ENCODE measurements at places on chromosomes 5 and 9.
A peak's percentile ranks its signal among the peaks of the same experiment; 100 is the strongest.

- no peak overlapping the region for H3K27ac ChIP-seq
- no peaks in the 10 kb centered on the region for H3K27me3 ChIP-seq
- no peaks in the 10 kb centered on the region for H3K4me1 ChIP-seq
- DNase-seq, result no peak
- H3K4me3 ChIP-seq, result no peak overlapping the region
Observed at GRCh38 chr9:120153258-120153657, 426.7 kb downstream of the CDK5RAP2 start.

GRCh38 chr5:59337240-59337639, 556.3 kb downstream of the PDE4D start:
- H3K4me1 ChIP-seq, result no peaks in the 10 kb centered on the region
- no peak for DNase-seq
- peaks cover 13% of the 10 kb centered on the region for H3K27me3 ChIP-seq
- no peak overlapping the region for H3K27ac ChIP-seq
- peaks cover 2% of the 10 kb centered on the region for H3K36me3 ChIP-seq
- no peak overlapping the region for H3K4me3 ChIP-seq

GRCh38 chr9:98010445-98010844, 27.3 kb downstream of the ANP32B start:
- peaks cover 86% of the 10 kb centered on the region for H3K36me3 ChIP-seq
- H3K27ac ChIP-seq, result no peak overlapping the region
- no peaks in the 10 kb centered on the region for H3K27me3 ChIP-seq
- no peak for DNase-seq
- H3K4me1 ChIP-seq, result peaks cover 16% of the 10 kb centered on the region

DNA sequence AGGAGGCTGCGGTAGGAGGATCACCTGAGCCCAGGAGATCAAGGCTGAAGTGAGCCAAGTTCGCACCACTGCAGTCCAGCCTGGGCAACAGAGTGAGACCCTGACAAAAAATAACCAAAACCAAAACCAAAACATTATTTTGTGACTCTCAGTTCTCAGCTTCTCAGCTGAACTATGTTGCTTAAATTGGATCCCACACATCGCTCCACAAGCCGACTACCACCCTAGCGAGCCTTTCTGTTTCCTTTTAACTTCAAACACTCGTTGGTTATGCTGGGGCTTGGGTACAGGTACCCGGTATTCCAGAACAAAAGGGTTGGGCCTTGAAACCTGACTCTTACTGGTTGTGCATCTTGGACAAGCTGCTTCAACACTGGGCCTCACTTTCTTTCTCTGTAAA, 3.8 kb upstream of the PTGS1 start:
- no peaks in the 10 kb centered on the region for H3K36me3 ChIP-seq
- DNase-seq, result no peak
- no peak overlapping the region for H3K4me3 ChIP-seq
- H3K27me3 ChIP-seq, result peaks cover 19% of the 10 kb centered on the region

DNA sequence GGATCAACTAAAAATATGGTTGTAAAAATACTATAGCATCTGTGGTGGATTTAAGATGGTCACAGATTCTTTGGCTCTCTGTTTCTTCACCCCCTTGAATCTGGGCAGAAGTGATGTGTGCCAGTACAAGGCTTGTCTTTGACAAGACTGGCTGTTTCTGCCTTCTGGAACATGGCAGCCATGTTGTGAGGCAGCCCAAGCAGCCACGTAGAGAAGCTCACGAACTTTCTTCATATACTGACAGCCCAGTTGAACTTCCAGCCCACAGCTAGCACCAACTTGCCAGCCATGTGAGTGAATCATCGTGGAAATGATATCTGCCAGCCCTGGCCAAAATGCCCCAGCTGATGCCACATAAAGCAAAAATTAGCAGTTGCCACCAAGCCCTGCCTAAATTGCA, 110.8 kb downstream of the BOD1 start:
- H3K4me3 ChIP-seq, result no peak overlapping the region
- DNase-seq, result no peak
- no peak overlapping the region for H3K27ac ChIP-seq
- H3K4me1 ChIP-seq, result no peaks in the 10 kb centered on the region

- H3K4me3 ChIP-seq, result no peak overlapping the region
- H3K27me3 ChIP-seq, result no peaks in the 10 kb centered on the region
- no peak for DNase-seq
- H3K27ac ChIP-seq, result peak overlapping the region; percentile 54
- H3K4me1 ChIP-seq, result peaks cover 45% of the 10 kb centered on the region
Observed at GRCh38 chr5:74642543-74642863, 2.0 kb upstream of the ENC1 start.

DNA sequence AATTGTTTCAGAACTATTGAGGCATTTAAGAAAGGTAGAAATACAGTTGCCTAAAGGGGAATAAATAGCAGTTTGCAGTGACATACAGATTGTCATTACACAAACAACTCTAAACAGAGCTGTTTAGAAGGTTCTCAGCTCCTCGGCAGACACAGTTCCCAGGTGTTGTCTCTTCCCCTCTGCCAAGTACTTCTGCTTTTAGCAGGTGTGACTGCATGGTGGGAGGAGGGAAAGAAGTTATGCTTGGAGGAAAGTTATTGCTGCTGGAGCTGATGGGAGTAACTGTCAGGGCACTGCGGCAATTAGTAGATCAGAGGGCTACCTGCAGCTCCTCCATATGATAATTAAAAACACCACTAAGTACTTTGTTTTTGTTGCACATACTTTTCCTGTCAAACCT, 14.5 kb downstream of the EDIL3 start:
- H3K27ac ChIP-seq, result no peak overlapping the region
- H3K4me3 ChIP-seq, result no peak overlapping the region
- no peak for DNase-seq
- no peaks in the 10 kb centered on the region for H3K4me1 ChIP-seq
- H3K27me3 ChIP-seq, result no peaks in the 10 kb centered on the region
- no peaks in the 10 kb centered on the region for H3K36me3 ChIP-seq

GRCh38 chr5:149937610-149938009, 7.0 kb downstream of the PDE6A start:
- DNase-seq, result no peak
- no peak overlapping the region for H3K4me3 ChIP-seq
- H3K27ac ChIP-seq, result no peak overlapping the region
- H3K27me3 ChIP-seq, result peaks cover 12% of the 10 kb centered on the region
- no peaks in the 10 kb centered on the region for H3K36me3 ChIP-seq
- H3K4me1 ChIP-seq, result no peaks in the 10 kb centered on the region

- DNase-seq, result no peak
- H3K4me1 ChIP-seq, result no peaks in the 10 kb centered on the region
- no peak overlapping the region for H3K4me3 ChIP-seq
Observed at GRCh38 chr5:111931655-111932054, 174.7 kb upstream of the NREP start.

GRCh38 chr5:78603636-78604175, 44.9 kb downstream of the LHFPL2 start:
- H3K4me3 ChIP-seq, result no peak overlapping the region
- H3K4me1 ChIP-seq, result no peaks in the 10 kb centered on the region

DNA sequence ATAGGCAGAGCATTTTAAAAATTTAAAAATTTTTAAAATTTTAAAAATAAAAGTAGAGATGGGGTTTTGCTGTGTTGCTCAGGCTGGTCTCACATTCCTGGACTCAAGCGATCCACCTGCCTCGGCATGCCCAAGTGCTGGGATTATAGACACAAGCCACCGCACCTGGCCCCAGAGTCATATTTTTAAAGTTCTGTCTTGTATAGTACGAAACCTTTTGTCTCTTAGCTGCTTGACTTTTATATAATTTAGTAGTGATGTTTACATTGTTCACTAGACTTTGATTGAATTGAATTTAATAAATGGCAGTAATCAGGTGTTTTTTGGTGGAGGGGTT, 31.0 kb downstream of the LRRTM2 start:
- H3K36me3 ChIP-seq, result no peaks in the 10 kb centered on the region
- peaks cover 11% of the 10 kb centered on the region for H3K4me1 ChIP-seq
- no peak for DNase-seq

GRCh38 chr9:3835393-3835792, 309.6 kb upstream of the RFX3 start:
- H3K27ac ChIP-seq, result no peak overlapping the region
- H3K4me1 ChIP-seq, result no peaks in the 10 kb centered on the region
- no peaks in the 10 kb centered on the region for H3K36me3 ChIP-seq
- no peak overlapping the region for H3K4me3 ChIP-seq

DNA sequence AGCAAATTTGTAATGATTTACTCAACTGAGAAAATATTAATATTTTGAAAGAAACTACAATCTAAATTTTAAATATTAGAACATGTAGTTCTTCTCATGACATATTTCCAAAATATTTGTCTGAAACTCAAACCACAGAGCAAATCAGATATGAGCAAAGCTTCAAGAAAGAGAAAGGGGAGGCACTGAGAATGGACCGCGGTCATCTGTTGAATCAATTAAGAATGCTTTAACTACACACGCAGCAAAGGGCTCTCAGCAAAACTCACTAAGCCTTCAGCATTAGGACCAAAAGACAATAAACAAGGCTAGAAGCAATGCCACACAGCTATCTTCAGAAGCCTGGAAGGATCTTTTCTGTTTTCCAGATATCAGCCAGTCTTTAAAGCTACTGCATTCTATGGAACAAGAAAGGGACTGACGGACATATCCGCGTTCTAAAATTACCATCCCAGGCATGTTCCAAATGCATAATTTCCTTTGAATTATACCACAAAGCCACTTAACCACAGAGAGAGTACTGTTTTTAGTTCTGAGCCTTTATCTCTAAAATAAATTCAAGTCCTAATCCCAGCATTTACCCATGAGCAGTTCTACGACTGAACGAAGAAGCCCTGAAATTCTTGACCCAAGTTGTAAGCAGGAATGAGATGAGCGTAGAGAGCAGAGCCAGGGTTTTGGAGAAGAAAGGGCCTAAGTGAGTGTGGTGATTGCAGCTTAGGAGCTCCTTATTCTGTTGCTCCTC, 513.5 kb downstream of the AGTPBP1 start:
- H3K4me3 ChIP-seq, result no peak overlapping the region
- no peaks in the 10 kb centered on the region for H3K4me1 ChIP-seq
- no peak overlapping the region for H3K27ac ChIP-seq
- H3K36me3 ChIP-seq, result no peaks in the 10 kb centered on the region
- DNase-seq, result no peak

DNA sequence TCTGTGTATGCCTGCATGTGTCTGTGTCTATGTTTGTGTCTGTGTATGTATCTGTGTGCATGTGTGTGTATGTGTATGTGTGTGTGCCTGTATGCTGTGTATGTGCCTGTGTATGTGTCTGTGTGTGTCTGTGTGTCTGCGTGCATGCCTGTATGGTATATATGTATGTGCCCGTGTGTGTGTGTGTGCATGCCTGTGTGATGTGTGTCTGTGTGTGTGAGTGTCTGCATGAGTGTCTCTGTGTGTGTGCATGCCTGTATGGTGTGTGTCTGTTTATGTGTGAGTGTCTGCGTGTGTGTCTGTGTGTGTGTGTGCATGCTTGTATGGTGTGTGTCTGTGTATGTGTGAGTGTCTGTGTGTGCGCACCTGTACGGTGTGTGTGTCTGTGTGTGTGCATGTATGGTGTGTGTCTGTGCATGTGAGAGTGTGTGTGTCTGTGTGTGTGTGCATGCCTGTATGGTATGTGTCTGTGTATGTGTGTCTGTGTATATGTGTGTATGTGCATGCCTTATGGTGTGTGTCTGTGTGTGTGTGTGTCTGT, 137.1 kb upstream of the IRX2 start:
- H3K27ac ChIP-seq, result no peak overlapping the region
- H3K27me3 ChIP-seq, result no peaks in the 10 kb centered on the region
- no peaks in the 10 kb centered on the region for H3K36me3 ChIP-seq
- DNase-seq, result no peak
- no peaks in the 10 kb centered on the region for H3K4me1 ChIP-seq
- no peak overlapping the region for H3K4me3 ChIP-seq

- H3K27ac ChIP-seq, result no peak overlapping the region
- no peak for DNase-seq
- no peaks in the 10 kb centered on the region for H3K4me1 ChIP-seq
- H3K27me3 ChIP-seq, result peaks cover 49% of the 10 kb centered on the region
- no peaks in the 10 kb centered on the region for H3K36me3 ChIP-seq
- no peak overlapping the region for H3K4me3 ChIP-seq
Observed at GRCh38 chr9:122377241-122378164, 6.7 kb downstream of the PTGS1 start.

DNA sequence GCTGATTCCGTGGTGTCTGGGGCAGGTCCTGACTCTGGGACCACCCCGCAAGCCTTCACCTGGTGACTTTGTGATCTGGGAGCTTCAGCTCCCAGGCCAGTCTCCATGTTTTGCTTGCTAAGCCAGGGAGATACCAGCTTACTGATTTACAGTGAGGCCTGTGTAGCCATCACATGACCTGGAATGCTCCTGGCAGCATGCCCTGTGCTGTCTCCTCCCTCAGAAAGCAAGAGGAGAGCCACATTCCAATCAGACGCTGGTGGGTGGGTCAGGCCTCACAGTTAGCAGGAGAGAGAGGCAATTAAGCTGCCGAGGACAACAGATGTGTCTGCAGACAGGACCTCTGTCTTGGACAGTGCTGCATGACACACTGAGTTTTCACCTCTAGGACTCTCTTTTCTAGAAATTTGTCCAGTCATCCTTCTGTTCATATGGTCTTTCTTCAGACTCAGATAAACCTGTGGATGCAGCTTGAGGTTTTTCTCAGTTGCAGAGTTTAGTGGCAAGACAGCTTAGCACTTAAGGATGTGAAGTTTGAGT, 24.4 kb upstream of the GRPEL2 start:
- H3K27ac ChIP-seq, result no peak overlapping the region
- H3K27me3 ChIP-seq, result no peaks in the 10 kb centered on the region
- no peak for DNase-seq
- peaks cover 2% of the 10 kb centered on the region for H3K36me3 ChIP-seq

- peaks cover 29% of the 10 kb centered on the region for H3K4me1 ChIP-seq
- H3K36me3 ChIP-seq, result no peaks in the 10 kb centered on the region
- H3K27me3 ChIP-seq, result peaks cover 13% of the 10 kb centered on the region
- DNase-seq, result no peak
Observed at GRCh38 chr9:89740722-89741121, 135.9 kb downstream of the GADD45G start.

DNA sequence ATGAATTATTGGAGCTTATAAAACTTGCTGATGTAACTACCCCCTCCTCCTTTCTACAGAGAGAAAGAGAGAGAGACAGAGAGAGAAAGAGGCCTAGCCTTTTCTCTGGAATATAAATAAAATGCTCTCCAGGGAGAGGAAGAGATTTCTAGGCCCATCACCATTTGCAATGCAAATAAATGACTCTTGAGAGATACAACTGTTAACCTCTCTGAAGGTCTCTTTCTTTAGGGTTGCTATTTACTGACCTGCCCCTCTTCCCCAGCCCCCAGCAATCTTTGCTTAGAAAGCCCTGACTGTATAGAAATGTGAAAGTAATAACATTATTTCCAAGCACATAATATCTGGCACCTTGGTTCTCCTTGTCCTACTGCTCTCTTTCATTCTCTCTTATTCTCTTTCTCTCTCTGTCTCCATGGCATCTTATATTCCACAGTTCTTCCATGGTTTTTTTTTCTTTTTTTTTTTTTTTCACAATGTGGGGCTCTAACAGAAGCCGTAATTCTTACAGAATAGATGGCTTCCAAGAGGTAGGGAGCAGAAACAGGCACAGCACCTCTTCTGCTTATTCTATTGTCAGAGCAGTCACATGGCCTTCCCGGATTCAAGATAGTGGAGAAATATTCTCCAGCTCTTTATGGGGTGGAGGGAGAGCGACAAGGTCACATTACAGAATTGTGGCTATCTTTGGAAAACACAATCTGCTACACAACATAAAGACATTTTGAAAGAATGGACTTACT, 1087.9 kb upstream of the NUDT12 start:
- no peaks in the 10 kb centered on the region for H3K36me3 ChIP-seq
- no peaks in the 10 kb centered on the region for H3K27me3 ChIP-seq
- DNase-seq, result no peak
- no peaks in the 10 kb centered on the region for H3K4me1 ChIP-seq
- H3K27ac ChIP-seq, result no peak overlapping the region

GRCh38 chr9:124000784-124001457, 10.6 kb upstream of the LHX2 start:
- peaks cover 1% of the 10 kb centered on the region for H3K36me3 ChIP-seq
- H3K27me3 ChIP-seq, result peaks cover 98% of the 10 kb centered on the region
- no peak overlapping the region for H3K27ac ChIP-seq
- peak overlapping the region; percentile 65 for H3K4me3 ChIP-seq
- H3K4me1 ChIP-seq, result peaks cover 29% of the 10 kb centered on the region
- DNase-seq, result no peak

Data from central memory CD8-positive, alpha-beta T cell (primary cell).